Iris pigment epithelial cell (primary cell): ENCODE measurements at places on chromosomes 6 and 20.

GRCh38 chr6:107231243-107231642 lies 115.9 kb upstream of the BEND3 start:
- DNase-seq, result no peak

DNA sequence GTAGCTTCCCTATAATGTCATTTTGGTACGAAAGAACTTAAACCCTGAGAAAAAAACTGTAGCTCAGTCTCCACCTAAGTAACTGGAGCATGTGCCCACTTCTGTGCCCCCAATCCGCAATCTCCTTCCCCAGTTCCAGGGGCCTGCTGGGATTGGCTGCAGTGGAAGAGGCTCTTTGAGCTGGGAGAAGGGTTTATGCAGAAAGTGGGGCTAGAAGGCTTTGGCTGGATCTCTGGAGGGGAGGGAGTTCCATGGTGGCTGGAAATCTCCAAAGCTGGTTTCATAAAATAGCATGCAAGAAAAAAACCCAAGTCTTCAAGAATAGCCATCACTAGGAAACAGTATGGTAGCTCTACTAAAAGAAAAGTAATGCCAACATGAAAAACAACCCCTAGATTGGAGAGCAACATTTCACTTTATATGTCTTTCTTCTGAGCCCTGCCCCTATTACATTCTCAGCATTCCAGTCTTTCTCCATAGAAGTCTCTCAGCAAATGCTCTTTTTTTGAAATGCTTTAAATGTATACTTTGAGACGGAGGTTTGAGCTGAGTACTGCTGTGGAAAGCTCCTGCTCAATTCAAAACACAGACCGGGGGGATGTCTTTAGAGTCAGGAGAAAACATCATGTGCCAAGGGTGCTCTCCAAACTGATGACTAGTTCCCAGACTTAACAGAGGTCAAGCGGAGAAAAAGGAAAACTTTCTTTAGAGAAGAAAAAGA lies 36.0 kb upstream of the FOXO3 start:
- peak; percentile 25 for DNase-seq

DNA sequence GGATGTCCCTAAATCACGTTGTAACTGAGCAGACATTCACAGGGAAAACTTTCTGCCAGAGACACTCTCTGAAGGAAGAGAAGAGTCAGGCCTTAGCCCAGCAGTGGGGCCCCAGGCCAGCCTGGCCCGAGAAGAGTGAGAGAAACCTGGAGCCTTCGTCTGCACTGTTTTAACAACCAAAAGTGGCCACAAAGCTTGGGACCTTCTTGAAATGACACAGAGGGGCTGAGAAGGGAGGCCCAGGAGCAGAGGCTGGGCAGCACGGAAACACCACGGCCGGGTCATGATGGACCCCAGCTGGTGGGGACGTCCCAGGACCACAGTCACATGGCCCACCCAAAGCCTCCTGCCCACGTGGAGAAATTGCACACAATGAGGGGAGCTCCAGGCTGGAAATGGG lies 126.8 kb upstream of the THBS2 start:
- no peak for DNase-seq

DNA sequence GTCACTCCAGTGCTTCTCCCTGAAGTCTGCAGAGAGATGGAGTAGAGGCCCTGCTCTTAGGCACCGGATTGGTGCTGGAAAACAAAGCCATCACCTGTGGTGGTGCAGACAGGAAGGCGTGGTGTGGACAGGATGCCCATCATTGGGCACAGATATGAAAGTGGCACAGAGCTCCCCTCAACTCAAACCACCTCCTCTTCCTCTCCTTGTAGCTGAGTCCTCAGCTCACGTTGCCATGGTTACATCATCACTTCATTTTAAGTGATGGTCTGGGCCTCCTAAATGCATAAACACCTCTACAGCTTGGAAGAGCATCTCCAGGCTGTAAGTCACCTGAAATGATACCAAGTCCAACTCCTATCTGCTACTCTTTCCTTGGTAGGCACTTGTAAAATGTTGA lies 8.0 kb upstream of the RTF2 start:
- DNase-seq, result no peak

GRCh38 chr6:157246771-157247484 lies 76.4 kb downstream of the TMEM242 start:
- no peak for DNase-seq

GRCh38 chr6:144415014-144415413 lies 129.9 kb downstream of the UTRN start:
- DNase-seq, result peak; percentile 91

DNA sequence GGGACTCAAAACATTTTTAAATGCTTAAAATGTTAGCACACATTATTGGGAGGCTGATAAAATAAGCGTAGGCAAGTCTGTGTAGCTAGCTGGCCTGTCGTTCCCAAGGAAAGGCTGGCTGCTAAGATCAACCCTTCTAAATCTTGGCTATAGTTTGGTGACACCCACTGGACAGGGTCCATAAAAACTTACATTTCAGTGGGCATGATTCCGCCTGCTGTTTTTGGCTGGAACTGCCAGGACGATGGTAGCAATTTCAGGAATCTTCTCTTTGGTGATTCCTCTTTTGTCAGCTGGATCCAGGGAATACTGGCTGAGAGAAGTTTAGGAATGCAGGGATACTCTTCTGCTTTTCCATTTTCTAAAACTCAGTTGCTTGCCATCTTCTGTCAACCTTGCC lies 162.2 kb downstream of the NKAIN2 start:
- DNase-seq, result no peak

DNA sequence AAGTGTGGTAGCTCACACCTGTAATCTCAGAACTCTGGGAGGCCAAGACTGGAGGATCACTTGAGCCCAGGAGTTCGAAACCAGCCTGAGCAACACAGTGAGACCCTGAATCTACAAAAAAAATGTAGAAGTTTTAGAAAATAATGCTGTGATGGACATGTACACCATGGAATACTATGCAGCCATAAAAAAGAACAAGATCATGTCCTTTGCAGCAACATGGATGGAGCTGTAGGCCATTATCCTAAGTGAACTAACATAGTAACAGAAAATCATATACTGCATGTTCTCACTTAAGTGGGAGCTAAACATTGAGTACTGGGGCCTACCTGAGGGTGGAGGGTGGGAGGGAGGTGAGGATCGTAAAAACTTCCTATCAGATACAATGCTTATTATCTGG lies 110.8 kb downstream of the PRND start:
- DNase-seq, result no peak

DNA sequence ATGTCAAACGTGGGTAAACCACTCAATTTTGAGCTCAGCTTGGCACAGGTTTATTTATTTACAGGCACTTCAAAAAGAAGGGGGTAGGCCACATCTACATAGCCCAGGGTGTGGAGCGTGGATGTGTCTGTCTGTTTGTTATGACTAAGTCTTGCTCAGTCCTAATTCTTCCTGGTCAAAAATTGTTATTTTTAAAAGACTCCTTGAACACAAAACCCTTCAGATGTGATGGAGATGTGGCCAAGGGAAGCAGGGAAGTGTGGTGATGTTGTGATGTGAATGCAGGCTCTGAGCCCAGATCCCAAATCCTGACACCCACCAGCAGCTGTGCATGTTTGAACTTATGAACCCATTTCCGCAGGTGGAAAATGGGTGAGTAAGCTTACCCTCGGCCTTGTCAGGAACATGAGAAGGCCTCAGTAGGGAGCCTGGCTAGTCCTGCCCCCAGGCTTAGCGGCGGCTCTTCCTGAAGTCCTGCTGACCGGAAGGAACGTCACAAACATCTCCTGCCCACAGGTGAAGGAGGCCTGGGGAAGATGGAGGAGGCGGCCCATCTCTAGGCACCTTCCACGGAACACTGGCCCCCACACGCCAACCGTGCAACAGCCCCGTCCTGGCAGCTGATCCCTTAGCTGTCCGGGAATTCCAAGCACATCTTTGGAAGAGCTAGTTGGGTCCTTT lies 119.7 kb downstream of the MYLK4 start:
- peak; percentile 87 for DNase-seq

GRCh38 chr20:50330504-50331313 lies 140.1 kb downstream of the CEBPB start:
- DNase-seq, result no peak

DNA sequence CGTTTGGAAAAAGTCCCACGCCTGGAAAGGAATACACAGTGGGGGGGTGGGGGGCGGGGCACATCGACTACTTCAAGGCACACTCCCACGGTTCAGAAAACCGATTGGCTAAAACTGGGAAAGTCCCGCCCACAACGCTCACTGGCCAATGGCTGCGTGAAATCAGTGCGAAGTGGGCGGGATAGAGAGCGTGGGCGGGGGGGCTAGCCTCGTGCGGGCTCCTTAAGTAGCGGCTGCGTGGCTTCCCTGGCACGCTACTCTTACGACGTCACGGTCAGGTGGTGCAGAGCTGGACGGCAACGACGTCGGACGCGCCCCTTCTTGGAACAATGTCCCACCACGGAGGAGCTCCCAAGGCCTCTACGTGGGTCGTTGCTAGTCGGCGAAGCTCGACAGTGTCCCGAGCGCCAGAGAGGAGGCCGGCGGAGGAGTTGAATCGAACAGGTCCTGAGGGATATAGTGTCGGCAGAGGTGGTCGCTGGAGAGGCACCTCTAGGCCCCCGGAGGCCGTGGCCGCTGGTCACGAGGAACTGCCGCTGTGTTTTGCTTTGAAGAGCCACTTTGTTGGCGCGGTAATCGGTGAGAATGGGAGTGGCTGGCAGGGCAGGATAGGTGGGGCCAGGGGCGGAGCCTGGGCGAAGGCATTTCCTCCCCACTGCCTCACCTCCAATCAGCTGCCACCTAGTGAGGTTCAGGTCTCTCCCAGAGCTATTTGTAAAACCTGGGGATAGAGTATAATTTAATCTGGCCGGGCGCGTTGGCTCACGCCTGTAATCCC lies at the start of gene DDX43:
Gene DDX43 (plus strand): TSS at position 252 of the 778 bp plus-strand sequence. CDS start 78 bp downstream, at position 330.
- DNase-seq, result peak; percentile 72

DNA sequence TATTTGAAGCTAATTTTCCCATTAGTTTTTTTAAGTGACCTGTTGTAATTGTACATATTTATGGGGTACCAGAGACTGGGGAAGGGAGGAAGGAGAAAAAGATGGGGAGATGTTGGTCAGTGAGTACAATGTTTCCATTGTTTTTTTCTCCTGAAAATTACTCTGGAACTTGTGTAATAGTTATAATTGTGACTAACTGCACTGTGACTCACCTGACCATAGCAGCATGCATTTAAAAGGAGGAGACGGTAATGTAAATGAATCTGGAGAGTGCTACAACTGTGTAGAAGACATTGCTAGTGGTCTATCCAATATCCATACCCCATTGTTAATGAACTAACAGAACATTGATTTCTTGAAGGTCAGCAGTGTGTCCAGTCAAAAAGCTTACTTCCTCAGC lies 133.4 kb downstream of the RFPL4B start:
- DNase-seq, result peak; percentile 63

DNA sequence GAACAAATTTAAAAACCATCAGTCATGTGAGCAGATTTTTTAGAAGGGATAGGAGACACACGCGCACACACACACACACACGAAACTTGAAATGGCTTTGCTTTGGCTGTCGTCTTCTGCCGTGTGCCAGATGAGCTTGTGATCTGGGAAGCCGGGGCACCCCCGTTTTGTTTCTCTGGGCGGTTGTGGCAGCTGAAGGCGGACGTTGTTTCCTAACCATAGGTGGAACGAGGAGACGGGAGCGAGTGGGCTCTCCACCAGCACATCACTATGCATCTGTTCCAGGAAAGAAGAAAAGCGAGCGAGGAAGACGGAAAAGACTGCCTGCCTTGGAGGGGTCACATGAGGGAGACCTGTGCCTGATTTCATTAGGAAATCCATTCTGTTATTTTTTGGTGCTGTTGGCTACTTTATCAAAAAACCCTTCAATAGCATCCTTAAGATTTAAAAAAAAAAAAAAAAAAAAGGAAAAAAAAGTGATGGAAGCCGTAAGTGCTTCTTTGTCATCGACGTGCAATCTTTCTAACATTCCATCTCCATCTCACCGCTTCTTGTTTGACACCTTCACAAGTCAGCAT lies 142.1 kb downstream of the DTNBP1 start:
- DNase-seq, result no peak

DNA sequence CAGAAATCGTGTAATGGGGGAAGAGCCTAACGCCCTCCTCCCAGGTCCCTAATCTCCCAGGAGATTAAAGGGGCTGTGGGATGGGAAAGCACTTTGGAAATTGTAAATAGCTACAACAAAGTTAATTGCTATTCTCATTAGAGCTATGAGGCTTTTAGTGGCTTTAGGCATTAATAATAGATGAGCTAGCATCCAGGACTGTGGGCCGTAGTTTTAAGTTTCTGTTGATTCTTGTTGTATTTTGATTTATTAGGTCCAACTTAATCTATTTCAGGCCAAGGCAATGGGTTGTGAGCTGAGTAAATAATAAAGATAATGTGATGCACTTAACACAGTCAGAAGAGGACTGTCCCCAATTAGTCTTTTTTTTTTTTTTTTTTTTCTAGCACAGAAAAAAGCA lies 67.7 kb downstream of the ANKRD6 start:
- no peak for DNase-seq

GRCh38 chr20:63348828-63349515 lies 12.2 kb downstream of the CHRNA4 start:
- no peak for DNase-seq

GRCh38 chr6:150830439-150831165 lies 34.9 kb upstream of the MTHFD1L start:
- DNase-seq, result peak; percentile 48

- DNase-seq, result peak; percentile 6
Measured at GRCh38 chr6:24458134-24458533, 31.2 kb downstream of the GPLD1 start.

- no peak for DNase-seq
Measured at GRCh38 chr20:46624946-46625345, 26.3 kb downstream of the SLC13A3 start.

DNA sequence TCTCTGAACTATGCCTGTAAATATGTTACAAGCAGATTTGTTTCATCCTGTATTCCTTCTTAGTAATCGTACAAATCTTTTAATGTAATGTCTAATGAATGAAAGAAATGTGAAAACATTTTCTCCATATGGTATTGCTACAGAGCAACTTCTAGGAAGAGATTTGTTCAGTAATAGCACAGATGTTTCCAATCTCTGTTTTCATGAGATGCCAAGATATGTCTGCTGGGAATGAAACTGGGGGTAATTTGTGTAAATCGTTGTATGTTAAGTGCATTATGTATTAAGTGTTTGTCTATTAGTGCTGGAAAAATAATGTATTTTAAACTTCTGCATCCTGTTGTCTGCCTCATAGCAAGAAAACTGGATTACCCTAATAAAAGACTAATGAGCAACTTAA lies 722.2 kb upstream of the EYS start:
- DNase-seq, result peak; percentile 45

GRCh38 chr6:45132059-45132458 lies 196.1 kb upstream of the RUNX2 start:
- peak; percentile 31 for DNase-seq

DNA sequence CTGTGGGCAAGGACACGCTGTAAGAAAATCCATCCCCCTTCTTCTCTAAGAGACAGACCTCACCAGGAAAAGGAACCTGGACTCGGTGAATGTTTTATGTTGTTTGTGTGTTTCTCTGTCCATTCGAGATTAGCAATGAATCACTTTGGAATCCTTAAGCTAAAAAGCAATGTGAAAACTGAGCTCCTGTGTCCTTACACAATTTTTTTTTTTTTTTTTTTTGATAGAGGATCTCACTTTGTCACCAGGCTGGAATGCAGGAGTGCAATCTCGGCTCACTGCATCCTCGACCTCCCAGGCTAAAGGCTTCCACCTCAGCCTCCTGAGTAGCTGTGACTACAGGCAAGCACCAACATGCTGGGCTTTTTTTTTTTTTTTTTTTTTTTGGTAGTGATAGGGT lies 32.1 kb downstream of the BFSP1 start:
- peak; percentile 67 for DNase-seq
